ENCODE measurements at places on chromosomes 13 and 19.

GRCh38 chr19:9721861-9722260 is 46.7 kb downstream of the ZNF846 start:
- H3K27ac ChIP-seq = no peak overlapping the region
- H3K27me3 ChIP-seq = no peaks in the 10 kb centered on the region
- H3K36me3 ChIP-seq = no peaks in the 10 kb centered on the region
- peaks cover 17% of the 10 kb centered on the region for H3K4me1 ChIP-seq
- H3K4me3 ChIP-seq = peak overlapping the region; percentile 58

- no peak for DNase-seq
- no peak overlapping the region for H3K4me3 ChIP-seq
- peaks cover 93% of the 10 kb centered on the region for H3K27me3 ChIP-seq
- peaks cover 64% of the 10 kb centered on the region for H3K4me1 ChIP-seq
- H3K36me3 ChIP-seq = no peaks in the 10 kb centered on the region
Observed at GRCh38 chr13:21673539-21673788, 2.6 kb downstream of the FGF9 start.

GRCh38 chr13:79724348-79725103 is 243.6 kb downstream of the NDFIP2 start:
- no peaks in the 10 kb centered on the region for H3K27me3 ChIP-seq
- H3K4me3 ChIP-seq = no peak overlapping the region
- no peak for DNase-seq
- no peaks in the 10 kb centered on the region for H3K36me3 ChIP-seq
- H3K4me1 ChIP-seq = no peaks in the 10 kb centered on the region

DNA sequence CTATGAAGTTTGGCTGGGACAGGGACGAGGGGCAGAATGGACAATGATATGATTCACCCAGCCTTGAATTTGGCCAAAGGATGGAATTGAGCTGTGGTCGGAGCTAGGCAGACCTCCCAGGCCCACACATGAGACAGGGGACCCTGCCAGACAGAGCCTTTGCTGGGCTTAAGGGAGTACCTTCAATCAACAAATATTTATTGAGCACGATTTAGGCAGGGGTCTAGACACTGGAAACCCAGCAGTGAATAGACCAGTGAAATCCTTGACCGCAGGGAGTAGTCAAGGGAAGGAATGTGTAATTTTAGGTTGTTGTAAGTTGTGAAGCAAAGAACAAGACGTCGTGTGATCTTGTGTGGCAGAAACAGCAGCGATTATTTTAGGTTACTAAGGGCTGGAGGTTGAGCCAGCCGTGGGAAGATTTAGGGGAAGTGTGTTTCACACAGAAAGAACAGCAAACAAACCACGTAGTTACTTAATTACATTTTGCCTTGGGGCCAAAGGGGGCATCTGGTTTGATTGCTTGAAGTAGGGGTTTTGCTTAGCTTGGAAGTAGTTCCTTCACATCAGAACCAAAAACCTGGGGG is 16.9 kb upstream of the AP1M2 start:
- H3K36me3 ChIP-seq = no peaks in the 10 kb centered on the region
- H3K4me1 ChIP-seq = peaks cover 29% of the 10 kb centered on the region
- peak overlapping the region; percentile 95 for H3K4me3 ChIP-seq
- no peaks in the 10 kb centered on the region for H3K27me3 ChIP-seq
- H3K27ac ChIP-seq = peak overlapping the region; percentile 79

- H3K27ac ChIP-seq = no peak overlapping the region
- peaks cover 37% of the 10 kb centered on the region for H3K36me3 ChIP-seq
- no peak for DNase-seq
Observed at GRCh38 chr13:41085961-41086585, 24.8 kb downstream of the WBP4 start.

DNA sequence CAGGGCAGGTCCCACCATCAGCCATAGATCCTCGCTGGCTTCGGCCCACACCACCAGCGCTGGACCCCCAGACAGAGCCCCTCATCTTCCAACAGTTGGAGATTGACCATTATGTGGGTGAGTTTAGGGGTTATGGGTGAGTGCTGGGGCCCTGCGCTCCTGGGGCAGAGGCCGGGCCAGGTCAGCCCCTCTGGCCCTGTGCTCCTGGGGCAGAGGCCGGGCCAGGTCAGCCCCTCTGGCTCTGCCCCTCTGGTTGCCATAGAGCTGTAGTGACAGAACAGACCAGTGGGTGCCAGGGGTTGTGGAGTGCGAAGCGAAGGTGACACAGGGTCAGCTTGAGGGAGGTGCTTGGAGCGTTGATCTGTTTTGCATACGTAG is 15.2 kb downstream of the POLD1 start:
- DNase-seq = no peak
- H3K36me3 ChIP-seq = peaks cover 34% of the 10 kb centered on the region
- no peak overlapping the region for H3K4me3 ChIP-seq
- no peaks in the 10 kb centered on the region for H3K27me3 ChIP-seq
- H3K4me1 ChIP-seq = no peaks in the 10 kb centered on the region

DNA sequence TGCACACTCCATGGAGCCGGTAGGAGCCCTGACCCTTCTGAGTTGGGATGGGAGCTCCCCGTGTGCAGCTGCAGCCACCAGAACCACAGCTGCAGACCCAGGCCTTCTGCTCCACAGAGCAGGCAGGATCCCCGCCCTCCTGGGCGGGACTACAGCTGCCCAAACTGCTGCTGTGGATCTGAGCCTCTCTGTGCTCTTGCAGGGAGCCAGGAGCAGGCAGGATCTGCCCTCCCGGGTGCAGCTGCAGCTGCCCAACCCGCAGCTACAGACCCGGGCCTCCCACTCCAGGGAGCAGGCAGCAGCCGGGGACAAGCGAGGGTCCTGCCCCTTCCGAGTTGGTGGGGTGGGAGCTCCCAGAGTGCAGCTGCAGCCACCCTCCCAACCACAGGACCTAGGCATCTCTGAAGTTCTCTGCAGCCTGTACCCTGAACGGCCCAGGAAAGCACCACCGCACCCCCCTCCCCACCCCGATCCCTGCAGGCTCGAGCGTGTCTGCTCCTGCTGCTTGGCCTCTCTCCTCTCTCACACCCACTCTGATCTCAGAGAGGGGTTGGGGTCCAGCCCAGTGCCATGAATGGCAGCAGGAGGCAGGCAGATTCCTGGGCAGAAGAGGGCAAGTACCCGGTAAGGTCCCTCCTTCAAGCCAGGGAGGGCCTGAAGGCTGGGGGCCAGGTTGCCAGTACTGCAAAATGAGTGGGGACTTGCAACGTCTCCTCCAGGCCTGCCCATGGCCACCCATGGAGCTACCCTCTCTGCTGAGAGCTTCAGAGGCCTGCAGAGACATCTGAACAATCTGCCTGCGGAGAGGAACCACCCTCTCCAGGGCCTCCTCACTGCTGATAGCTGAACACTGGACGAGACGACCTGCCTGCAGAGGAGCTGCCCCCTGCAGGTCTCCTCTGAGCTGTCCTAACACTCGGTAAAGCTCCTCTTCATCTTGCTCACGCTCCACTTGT is 16.4 kb upstream of the EMP3 start:
- H3K4me1 ChIP-seq = no peaks in the 10 kb centered on the region
- no peak for DNase-seq
- H3K27me3 ChIP-seq = no peaks in the 10 kb centered on the region
- H3K36me3 ChIP-seq = no peaks in the 10 kb centered on the region
- no peak overlapping the region for H3K27ac ChIP-seq

DNA sequence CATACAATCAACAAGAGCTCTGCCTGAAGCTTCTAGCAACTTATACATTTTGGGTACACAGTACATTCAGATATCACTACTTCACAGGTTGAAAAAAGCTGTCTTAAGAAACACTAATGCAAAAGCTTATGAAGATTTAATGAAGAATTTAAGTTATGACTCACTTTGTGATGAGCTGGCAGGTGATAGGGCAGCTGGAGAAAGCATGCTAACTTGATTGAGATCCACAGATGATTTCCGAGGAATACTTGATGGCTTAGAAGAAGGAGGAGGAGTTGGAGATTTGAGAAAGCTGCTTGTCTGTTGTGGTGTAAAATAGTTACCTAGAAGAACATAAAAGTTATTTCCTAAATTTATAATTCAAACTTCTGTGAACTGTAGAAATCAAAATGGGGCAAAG is 23.3 kb downstream of the EXOSC8 start:
- H3K4me3 ChIP-seq = no peak overlapping the region
- H3K4me1 ChIP-seq = no peaks in the 10 kb centered on the region
- H3K27me3 ChIP-seq = no peaks in the 10 kb centered on the region
- no peak overlapping the region for H3K27ac ChIP-seq
- no peak for DNase-seq
